ENCODE measurements at places on chromosomes 7 and 10.

GRCh38 chr7:39946693-39947092 is 3.4 kb upstream of the CDK13 start:
- DNase-seq: no peak

- DNase-seq: no peak
Observed at GRCh38 chr10:100642295-100642994, 102.9 kb upstream of the PAX2 start.

GRCh38 chr7:86978808-86979506 is 80.5 kb downstream of the ELAPOR2 start:
- DNase-seq: no peak

DNA sequence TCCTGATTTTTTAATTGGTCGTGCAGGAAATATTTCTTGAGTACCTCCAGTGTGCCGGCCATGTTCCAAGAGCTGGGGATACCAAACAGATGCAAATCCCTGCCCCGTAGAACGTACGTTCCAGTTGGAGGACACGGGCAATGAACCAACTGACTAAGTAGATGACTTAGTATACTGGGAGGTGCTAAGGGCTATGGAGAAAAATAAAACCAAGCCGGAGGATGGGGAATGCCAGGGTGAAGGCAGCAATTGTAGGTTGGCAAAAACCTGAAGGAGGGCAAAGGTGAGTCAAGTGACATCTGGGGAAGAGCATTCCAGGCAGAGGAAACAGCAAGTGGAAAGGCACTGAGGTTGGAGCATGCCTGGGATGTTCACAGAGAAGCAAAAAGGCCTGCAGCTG is 6.8 kb upstream of the VSIR start:
- DNase-seq: no peak

GRCh38 chr10:45238896-45239295 is 76.5 kb downstream of the OR13A1 start:
- no peak for DNase-seq

DNA sequence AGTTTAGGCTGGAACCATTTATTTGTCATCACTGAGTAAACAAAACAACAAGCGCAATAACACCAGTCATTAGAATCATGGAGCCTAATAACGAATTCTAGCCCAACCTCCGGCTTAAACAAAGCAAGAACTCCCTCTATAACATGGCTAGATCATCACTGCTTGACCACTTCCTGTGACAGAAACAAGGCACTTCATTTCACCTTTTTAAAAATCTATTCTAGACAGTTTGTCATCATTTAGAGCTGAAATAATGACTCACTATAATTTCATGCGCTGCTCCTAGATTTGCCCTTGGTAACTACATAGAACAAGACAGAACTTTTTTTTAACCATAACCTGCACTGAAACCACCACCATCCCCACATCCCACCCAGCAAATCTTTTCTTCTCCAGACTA is 81.3 kb downstream of the OSBPL3 start:
- DNase-seq: peak; percentile 59

DNA sequence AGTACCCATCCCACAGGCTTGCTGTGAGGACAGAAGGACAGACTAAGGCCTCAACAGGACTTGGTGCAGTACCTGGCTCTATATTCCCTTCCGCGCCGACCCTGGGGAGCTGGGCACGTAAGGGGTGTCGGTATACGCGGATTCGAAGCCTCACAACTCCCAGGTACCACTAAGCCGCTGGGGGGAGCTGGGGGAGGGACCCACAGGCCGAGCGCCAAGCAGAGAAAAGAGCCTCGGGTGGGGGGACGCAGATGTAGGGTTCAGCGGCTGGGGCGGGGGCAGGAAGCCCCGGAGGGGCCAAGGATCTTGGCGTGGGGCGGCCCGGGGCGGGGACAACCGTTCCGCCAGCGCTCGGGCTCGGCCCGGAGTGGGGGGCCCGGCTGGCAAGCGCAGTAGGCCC is 126.4 kb upstream of the ZNF746 start:
- DNase-seq: peak; percentile 12

- DNase-seq: no peak
Observed at GRCh38 chr10:8489823-8490222, 435.3 kb downstream of the GATA3 start.

- peak; percentile 61 for DNase-seq
Observed at GRCh38 chr7:55306331-55306730, 58.8 kb upstream of the LANCL2 start.

DNA sequence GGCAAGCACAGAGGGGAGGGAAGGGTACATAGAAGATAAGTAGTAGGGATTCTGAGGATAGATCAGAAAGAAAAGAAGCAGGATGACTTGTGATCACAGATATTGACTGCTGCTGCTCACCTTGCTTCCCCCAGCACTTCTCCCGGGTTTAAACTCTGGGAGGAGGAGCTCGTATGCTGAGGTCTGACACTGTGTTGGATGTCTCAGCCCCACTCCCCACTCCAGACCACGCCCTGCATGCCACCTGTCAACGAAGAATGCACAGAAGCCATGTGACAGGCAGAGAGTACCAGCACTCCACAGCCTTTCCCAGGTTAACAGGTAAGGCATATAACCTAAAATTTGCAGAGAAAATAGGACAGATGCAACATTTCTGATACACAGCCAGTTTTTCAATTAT is 388.9 kb downstream of the TNS3 start:
- no peak for DNase-seq

DNA sequence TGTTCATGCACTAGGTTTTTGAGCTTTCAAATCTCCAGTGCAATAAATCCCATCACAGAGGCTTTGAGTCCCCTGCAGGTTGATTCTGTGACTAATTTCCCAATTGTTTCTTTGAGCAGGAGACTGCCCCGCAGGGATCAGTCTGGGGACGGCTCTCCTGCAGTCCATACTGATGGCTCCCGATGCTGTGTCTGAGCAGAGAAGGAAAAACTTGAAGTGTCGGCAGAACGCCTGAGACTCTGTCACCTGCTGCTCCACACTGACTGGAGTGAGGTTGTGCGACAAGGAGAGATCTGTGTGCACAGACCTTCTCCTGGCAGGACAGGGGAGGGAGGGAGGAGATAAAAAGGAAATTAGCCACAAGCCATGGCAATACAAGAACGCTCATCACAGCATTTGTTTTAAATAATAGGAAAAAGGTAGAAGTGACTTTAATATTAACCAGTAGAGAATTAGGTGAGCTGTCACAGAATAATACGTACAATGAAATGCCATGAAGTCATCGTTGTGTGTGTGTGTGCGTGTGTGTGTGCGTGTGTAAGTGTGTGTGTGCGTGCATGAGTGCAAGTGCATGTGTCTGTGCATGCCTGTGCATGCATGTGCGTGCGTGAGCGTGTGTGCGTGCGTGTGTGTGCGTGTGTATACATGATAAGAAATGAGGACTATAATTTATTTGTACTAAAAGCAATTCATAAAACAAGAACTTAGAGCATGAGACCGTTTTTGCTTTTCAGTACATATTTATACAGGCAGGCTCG is 38.2 kb downstream of the HTR5A start:
- DNase-seq: no peak

- DNase-seq: no peak
Observed at GRCh38 chr10:30765616-30766015, 136.1 kb upstream of the LYZL2 start.

DNA sequence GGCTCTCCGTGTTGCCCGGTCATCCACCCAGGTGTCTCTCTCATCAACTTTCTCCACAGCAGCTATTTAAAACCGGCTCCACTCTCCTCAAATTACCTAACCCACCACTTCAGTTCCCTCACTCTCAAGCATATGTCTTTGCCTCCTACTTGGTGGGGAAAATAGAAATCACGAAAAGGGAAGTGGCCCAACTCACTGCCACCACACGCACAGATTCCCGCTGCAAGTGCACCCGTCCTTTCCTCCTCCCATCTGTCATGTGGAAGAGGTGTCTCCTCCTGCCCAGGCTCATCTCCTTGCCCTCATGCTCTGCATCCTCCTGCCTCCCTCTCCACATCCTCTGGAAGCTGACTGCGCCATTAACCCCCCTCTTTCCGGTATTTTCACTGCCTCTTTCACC is 80.8 kb upstream of the MKX start:
- DNase-seq: no peak

DNA sequence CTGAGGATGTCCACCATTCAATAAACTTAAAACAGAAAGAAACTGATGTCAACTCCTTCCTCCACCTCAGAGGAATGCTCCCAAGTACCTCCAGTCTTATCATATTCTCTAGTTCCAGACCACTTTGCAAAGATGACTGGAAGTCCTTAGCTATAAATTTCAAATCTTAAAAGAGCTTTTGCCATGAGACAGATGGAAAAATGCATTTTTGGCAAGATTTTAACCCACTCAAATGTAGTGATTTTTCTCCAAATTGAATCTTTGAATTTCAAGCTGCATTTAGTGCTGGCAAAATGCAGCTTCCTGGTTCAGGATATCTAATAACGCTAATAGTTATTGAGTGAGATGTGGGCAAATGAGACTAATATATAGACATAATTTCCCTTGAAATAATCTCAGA is 33.2 kb downstream of the DGKI start:
- no peak for DNase-seq

GRCh38 chr7:110186334-110186733 is 904.6 kb upstream of the LRRN3 start:
- peak; percentile 7 for DNase-seq

DNA sequence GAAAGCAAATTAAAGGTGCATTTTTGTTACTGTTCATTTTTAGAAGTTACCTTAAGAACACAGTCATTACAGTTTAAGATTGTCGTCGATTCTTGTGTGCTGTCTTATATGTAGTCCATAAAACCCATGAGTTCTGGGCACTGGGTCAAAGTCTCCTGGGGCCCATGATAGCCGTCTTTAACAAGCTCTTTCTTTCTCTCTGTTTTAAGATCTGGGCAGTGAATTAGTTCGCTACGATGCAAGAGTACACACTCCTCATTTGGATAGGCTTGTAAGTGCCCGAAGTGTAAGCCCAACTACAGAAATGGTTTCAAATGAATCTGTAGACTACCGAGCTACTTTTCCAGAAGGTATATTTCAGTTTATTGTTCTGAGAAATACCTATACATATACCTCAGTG is 90.7 kb upstream of the CAPZA2 start:
- DNase-seq: no peak

DNA sequence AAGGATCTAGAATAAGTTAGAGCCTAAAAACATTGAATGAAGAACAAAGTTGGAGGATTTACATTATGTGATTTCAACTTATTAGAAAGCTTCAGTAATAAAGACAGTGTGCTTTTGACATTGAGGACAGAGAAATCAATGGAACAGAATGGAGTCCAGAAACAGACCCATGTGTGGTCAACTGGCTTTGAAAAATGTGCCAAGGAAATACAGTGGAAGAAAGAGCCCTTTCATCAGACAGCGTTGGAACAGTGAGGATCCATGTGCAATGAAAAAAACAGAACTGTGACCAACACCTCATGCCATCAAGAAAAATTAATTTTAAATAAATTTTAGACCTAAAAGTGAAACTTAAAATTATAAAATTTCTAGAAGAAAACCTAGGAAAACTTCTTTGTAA is 50.6 kb upstream of the LRRC18 start:
- DNase-seq: no peak

DNA sequence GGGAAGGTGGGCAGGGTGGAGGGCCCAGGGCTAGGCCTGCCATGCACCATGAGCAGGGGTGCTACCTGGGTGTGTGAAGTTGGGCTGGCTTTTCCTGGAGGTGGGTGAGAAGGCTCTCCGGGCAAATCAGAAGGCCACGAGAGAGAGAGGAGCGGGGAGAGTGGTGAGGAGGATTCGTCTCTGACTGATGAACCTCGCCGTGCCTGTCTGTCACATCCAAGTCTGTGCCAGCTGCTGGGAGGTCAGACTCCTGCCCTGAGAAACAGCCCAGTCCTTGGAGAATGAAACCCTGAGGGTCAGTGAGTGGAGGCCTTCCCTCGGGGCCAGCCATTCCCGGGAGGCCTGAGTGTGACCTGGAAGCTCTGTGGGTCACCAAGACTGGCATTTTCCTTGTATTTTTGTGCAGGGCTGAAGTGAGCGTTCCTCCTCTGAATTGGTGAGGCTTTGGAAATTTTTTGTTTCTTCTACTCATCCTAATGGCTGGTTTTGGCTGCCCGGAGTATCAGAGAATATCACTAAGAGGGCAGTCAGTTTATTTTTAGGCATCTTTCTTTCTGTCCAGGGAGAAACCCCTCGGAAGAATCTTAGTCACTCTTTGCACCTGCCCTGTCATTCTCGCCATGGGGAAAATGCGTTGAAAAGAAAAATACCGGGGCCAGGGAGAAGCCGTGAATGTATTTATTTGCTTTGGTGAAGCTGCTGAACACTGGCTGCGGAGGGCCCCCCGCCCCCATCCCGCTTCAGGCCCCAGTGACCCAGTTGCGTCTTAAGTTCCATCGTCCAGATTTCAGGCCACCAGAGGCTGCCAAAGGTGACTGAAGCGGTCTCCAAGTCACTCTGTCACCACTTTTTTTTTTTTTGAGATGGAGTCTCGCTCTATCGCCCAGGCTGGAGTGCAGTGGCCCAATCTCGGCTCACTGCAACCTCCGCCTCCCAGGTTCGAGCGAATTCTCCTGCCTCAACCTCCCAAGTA is 6.5 kb upstream of the AP5Z1 start:
- no peak for DNase-seq

DNA sequence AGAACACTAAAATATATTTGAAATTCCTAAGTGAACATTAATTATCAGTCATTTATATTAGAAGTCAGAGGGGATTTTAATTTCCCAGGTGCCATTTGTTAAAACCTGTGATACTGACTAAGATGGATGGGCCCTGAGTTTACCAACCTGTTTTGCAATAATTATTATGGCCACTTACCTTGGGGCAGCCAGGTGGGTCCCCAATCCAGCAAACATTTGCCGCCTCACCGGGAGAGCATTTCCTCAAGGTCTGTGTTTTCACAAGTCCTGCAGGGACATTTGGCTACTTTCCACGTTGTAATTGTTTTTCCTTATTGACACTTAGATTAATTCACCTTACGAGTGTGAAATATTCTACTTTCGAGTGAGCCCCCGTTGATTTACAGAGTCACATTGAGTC is 251.2 kb upstream of the PPP2R2D start:
- DNase-seq: no peak

DNA sequence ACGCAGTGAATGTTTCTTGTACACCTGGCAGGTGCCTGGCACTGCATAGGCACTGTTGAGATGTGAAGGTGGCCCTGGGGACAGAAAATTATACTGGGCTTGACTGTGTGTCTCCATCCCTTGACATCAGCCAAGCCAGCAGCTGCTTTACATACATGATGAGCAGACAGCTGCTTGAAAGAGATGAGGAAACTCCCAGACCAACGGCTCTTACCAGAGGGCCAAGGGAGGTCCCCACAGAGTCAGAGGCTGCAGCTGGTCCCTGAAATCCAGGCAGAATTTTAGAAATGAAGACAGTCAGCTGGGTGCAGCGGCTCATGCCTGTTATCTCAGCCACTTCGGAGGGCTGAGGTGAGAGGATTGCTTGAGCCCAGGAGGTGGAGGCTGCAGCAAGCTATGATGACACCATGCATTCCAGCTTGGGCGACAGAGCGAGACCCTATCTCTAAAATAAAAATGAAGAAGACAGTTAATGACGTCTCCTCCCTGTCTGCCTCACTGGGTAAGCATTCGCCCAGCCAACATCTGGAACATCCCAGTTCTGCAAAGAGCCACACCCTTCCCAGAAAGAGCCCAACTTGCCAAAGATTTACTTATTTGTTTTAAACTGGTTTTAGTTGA is 17.6 kb downstream of the LIMK1 start:
- no peak for DNase-seq
